GM12892 (cell line): ENCODE measurements at places on chromosomes 4 and X.

GRCh38 chrX:136063340-136064079 lies 78.3 kb downstream of the SLC9A6 start:
- DNase-seq, result no peak

DNA sequence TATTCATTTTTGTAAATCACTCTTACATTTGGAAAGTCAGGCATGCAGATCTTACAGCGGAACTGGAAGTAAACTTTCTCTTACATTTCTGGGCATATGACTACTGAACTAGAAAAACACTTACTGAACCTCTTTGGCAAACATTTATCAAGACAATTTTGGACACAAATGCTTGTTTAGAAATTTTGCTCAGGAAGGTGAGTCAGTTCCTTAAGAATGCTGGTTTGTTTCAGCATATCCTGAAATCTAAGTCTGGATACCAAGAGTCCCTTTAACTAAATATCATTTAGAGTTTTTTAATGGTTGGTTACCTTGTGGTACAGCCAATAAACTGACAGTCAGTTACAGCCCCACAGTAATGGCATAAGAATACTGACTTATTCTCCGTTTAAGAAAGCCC lies 15.0 kb downstream of the SHISA3 start:
- no peak for DNase-seq

DNA sequence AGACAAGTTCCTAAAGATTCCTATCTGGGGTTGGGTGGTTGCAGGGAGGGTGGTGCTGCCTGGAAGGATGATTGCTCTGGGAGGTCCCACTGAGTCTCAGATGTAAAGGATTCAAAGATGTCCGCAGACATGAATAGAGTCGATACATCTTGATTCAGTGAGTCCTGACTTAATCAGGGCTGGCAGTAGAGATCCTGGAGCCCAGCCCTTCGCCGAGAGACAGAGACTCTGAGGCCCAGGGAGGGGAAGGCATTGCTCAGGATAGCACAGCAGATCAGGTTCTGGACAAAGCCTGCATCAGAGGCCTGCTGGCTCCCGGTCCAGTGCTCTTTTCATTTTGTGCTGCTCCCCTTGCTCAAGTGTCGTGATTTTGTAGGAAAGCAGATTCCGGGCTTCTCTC lies 21.7 kb downstream of the PJA1 start:
- DNase-seq, result no peak

GRCh38 chr4:15341733-15342300 lies 86.0 kb upstream of the C1QTNF7 start:
- no peak for DNase-seq

DNA sequence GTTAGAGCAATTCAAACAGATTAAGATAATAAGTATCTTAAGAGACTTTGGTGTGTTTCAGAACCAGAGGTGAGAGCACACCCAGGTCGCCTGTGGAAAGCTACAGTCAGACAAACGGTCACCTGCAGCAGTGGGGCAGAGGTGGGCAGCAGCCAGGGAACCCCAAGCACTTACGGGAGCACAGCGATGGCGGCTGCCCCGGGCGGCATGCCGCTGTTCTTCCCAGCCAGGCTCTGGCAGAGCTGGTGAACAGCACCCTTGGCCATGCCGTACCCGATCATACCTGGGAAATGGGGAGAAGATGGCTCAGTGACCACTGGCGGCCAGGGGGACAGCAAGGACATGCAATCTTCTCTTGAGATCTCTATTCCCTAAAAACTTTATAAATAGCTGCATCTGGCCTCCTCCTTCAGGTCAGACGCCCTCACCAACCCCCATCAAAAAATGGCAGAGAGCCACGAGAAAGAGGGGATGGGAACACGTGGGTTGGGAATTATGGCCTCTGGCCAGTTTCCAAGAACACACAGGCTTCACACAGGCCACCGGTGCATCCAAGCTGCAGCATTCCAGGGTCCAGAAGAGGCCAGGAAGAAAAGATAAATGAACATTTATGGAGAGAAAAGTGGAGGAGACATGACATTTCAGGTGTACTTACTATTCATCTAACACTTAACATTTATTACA lies 19.7 kb downstream of the QDPR start:
- DNase-seq, result no peak
